Stimulated activated CD4-positive, alpha-beta T cell treated with anti-CD3 and anti-CD28 coated beads, Interleukin-1b, Interleukin-23, amount 100 ng/mL, for 1 hour (primary cell): ENCODE measurements at places on chromosomes 6 and 20.

DNA sequence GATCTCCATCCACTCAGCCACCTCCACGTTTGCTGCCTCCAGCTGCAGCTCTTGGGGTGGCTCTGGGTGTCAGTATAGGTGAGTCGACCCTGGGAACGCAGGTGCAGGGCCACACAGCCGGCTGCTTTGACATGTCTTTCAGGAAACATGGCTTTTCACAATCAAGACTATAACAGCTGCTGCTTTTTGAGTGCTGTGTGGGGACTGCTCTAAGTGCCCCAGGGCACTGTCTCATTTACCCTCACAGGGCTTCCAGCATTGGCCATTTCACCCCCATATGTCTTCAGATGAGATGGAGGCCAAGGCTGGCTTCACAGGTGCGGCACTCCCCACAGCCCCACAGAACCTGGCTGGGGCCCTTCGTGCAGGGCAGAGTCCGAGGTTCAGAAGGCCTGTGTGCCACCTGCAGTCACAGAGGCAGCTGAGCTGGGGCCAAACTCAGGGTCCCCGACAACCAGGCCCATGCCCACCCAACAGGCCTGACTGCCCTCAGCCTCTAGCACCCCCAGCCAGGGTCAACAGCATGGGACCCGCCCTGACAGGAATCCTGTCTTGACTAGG lies 14.9 kb upstream of the CST7 start:
- no peak for DNase-seq

DNA sequence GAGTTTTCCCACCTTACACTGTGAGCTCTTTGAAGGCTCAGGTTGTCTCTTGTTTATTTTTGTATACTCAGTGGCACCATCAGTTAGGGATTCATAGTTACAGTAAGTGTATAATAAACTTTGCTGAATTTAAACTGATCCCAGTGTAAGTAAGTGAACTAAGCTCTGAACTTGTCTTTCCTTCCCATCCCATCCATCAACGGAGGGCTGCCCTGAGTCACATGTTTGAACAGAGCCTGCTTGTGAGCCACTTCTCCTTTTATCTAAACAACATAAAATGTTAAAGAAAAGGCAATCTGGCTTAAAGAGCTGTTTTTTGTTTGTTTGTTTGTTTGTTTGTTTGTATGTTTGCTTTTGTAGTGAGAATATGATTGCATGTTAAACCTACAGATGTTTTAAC lies 185.7 kb upstream of the MARCKS start:
- no peak for DNase-seq

- no peak for DNase-seq
Measured at GRCh38 chr6:69880601-69881000, 14.2 kb downstream of the COL19A1 start.

DNA sequence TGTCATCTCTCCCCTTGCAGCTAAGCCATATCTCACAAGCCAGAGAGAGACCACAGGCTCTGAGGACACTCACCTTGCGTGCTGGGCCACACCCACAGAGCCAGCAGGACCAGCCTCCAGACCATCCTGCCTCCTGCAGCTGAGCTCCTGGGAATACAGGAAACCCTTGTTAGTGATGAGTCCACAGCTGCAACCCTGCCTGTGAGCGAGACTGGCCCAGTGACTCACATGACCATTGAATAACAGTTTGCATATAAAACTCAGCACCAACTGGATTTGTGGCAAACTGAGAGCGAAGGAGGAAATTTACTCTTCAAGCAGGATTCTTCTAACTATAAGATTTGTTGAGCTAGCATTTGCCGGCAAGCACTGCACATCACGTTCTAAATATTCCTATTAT lies 3.0 kb downstream of the THBS2 start:
- DNase-seq, result no peak

DNA sequence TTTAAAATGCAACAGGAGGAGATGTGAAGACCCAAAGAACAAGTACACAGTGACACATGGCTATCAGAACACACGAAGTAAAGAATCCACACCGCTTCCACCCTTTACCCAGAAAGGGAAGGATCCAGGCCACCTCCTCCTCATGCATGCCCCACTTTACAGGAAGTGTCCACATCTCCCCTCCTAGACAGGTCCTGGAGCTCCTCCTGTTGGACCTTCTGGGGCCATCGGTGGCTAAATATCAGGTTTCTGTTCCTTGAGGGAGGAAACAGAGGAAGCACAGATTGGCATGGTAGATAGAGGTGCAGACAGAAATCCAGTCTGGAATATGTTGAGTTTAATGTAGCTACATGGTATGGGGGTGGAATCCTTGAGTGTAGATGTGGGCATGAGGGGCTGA lies 10.9 kb downstream of the NINL start:
- DNase-seq, result no peak

DNA sequence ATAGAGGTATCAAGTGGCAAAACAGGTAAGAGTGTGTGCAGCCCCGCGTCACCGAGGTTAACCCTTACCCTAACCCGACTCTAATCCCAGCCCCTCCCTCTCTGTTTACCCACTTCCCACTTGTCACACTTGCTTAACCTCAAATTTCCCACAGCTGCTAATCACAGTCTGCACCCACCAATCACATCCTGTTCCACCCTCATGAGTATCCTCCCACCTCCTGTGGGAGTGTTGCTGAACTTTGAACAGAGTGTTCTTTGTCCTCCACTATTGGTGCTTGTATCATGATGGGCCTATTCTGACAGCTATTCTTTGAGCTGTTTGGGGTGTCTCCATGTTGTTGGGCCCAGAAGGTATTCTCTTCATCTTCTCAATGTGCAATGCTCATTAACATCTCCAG lies 487.8 kb downstream of the PTPRT start:
- no peak for DNase-seq

DNA sequence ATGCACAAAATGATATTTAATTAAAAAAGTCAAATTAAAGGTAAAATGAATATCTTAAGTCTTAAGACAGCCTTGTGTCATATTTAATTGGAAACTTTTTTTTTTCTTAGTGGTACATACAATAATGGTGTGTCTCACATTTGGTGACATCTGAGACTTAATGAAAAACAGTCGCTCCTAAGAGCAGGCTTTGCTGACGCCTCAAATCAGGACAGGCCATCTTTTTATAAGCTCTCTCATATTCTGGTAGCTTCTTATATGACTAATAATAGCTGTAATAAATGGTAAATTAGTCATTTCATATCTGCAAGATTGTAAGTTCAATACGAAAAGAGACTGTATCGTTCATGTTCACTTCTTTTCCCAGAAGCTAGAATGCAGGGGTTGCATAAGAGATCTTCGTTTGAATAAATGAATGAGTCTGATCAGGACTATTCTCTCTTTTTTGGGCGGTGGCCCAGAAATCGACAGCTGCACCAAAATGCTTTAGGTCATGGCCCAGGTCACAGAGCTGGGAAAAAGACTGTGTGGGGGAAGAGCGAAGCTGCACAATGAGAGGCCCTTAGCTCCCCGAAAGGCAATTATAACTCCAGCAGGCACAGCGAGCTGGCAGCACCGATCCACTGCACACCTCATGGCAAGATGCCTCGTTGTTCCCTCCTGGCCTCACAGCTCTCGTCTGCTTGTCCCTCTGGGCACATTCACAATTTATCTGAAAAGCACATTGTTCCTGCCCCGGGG lies 69.4 kb downstream of the NRN1 start:
- DNase-seq, result no peak

DNA sequence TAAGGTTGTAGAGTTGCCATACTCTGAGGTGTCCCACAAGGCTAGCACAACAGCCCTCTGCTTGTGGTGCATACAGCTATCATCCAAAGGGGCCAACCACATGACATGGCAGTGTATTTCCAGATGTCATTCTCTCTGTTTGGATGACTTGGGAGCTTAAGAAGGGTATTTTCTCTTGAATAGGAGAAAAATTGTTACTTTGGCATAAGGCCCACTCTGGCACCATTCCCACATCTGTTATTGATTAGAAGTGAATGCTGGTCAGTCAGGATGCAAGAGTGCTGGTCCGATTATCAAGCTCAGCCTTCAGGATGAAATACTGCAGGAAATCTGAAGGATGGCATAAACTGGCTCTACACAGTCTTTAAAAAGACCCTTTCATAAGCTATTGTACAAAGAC lies 83.6 kb upstream of the C20orf144 start:
- DNase-seq, result no peak

DNA sequence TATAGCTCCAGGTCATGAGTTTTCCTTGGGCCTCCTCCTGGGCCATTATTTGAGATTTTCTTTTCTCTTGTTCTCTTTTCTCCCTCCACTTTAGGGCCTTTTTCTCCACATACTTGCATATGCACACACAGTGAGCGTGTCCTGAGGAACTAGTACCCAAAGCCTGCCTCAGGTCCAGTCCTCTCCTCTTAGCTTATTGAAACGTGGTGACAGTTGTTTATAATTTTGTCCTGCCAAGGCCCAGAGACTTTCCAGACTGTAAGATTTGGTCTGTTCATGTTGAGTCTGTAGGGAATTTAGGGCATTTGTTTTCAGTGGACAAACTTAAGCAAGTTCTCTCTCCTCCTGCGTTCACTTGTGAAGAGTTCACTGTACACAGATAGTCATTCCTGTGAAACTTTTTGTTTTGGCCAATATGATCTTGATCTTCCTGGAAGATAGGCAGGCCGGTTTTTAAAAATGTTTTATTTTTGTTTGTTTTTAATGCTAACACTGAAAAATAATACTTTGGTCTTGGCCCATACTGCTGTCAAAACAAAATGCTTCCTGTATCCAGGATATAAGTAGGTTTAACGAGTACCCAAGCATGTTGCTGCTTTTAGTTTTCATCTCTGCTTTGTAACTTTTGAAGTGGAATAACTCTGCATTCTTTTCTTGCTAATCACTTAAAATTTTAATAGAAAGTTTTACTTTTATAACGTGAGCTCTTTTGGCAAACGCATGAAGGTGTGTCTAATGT lies 20.7 kb downstream of the LRRC1 start:
- no peak for DNase-seq

GRCh38 chr6:160895562-160895961 lies 96.0 kb upstream of the MAP3K4 start:
- no peak for DNase-seq

DNA sequence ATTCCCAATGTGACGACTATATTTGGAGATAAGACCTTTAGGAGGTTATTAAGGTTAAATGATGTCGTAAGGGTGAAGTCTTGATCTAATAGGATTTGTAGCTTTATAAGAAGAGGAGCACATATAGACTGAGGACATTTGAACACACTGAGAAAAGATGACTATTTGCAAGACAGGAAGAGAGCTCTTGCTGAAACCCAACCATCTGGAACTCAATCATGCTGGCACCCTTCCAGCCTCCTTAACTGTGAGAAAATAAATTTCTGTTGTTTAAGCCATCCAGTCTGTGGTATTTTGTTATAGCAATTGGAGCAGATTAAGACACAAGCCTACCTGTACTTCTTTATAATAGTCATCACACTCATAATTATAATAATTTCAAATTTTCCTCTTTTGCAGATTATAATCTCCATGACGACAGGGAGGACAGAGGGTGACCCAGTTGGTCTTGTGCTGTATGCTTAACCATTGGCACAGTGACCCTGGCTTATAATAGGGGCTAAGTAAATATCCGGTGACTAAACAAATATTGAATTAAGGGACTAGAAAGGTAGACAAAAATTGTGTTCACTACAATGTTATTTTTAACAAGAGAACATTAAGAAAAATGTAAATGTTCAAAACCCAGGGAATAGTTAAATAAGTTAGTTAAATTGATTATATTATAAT lies 206.4 kb upstream of the HDDC2 start:
- no peak for DNase-seq

- no peak for DNase-seq
Measured at GRCh38 chr6:37546141-37546871, 46.6 kb upstream of the CCDC167 start.

GRCh38 chr6:131212024-131212423 lies 76.8 kb downstream of the AKAP7 start:
- no peak for DNase-seq

DNA sequence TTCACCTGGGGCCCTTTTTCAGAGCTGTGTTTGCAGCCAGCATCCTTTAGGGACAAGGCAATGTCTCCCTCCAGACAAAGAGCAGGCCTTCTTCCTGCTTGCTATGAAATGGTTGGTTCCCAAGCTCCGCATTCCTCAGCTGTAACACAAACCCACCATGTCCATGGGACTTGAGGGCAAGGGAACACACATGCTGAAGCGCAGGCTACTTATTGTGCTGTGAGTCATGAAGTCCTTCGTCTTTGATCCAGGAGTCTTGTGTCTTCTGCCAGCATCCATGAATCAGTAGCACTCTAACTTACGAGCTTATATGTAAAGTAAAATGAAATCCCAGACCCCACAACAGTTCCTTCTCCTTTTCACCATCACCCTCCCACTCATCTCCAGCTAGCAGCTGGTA lies 59.0 kb downstream of the ANKRD60 start:
- no peak for DNase-seq

- no peak for DNase-seq
Measured at GRCh38 chr20:57187068-57187634, 79.3 kb downstream of the BMP7 start.

DNA sequence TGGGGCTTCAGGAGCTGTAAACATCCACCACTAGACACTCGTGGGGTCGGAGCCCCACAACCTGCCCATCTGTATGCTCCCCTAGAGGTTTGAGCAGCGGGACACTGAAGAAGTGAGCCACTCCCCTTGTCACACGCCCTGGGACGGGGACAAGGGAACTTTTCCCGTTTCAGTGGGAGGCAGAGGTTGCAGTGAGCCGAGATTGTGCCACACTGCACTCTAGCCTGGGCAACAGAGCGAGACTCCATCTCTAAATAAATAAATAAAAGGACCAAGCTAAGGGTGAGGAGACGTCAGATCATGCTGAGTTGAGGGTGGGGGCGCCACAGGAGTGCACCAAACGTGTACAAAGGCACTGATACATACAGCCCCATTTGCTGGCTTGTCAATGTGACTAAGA lies 8.4 kb downstream of the ZCCHC3 start:
- no peak for DNase-seq

- no peak for DNase-seq
Measured at GRCh38 chr20:43690943-43691598, 24.2 kb downstream of the MYBL2 start.

DNA sequence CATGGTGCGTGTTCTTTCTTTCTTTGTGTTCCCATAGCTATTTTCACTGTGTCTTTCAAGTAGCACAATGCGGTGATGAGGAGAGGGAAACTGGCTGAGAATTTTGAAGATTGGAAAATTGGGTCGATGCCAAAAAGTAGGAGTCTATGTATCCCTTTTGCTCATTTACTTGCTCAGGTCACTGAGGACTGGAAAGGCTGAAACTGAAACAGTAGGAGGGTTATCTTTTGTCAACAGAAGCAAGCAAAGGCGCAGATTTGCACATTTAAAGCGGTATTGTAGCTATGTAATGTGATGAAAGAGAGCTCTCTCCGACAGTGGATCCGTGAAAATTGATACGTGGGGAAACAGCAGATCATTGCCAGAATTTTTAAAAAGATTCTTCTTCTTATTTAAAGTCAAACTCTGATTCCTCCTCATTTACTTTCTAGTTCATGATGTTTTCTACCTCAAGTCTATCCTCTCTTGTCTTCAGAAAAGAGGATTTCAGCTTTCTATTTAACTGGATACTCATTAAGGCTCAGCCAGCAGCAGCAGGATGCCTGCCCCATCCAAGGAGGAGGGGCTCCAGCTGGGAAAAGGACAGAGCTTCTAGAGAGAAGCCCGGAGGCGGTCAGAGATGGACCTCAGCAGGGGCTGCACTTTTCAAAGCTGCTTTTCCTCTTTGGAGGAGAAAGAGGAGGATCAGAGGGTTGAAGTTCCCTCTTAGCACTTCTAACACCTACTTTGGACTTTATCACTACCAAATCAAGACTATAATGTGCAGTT lies 15.9 kb upstream of the FYN start:
- DNase-seq, result no peak

- no peak for DNase-seq
Measured at GRCh38 chr20:19300395-19300794, 88.0 kb downstream of the SLC24A3 start.

- DNase-seq, result no peak
Measured at GRCh38 chr6:5481750-5482149, 220.4 kb downstream of the FARS2 start.
